ENCODE measurements at places on chromosomes 12 and 14.

DNA sequence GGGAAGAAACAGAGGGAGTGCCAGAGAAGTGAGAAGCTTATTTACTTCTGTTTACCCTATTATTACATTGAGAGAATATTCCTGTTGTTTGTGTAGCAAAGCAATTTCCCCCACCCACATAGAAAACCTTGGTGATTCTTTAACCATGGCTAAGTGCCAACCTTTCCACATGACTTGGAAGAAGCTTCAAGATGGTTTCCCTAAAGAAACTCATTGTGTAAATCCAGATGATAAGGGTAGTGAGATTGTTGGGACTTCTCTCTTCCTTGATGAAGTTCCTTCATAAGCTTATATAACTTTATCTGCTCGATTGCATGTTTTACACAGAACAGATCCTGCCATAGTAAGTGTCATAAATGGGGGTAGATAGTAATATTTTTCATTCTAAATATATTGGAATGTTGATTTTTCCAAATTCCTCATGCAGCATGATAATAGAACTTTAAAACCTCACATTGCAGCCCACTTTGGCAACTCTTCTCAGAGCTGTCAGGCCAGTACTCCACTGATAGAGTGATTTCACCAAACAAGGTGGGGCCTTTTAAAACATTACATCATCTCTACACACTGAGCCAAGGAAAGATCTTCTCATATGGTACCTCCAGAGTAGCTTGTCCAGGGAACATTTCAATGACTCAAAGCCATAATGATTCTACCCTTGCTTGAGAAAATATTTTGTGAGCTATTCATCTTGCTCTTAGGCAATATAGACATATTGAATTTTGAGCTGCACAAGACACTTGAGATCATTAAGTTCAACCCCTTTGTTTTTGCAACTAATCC is 47.8 kb upstream of the KIF21A start:
- no peak for DNase-seq

DNA sequence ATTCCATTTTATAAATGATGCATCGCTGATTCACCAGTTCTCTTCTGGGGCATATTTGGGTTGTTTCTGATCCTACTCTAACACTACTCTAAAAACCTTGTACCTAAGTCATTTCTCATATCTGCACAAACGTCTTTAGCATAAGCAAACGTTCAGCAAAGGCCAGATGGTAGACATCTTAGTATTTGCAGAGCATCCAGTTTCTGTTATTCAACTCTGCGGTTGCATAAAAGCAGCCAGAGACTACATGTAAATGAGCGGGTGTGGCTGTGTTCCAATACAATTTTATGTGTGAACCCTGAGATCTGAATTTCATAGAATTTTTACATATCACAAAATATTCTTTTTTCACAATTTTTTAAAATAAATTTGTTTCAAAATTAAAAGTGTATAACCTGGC is 22.8 kb upstream of the MMP17 start:
- DNase-seq: no peak

GRCh38 chr14:104361921-104362681 is 217.5 kb upstream of the C14orf180 start:
- peak; percentile 13 for DNase-seq

GRCh38 chr12:89949457-89950195 is 241.0 kb upstream of the ATP2B1 start:
- no peak for DNase-seq

- no peak for DNase-seq
Measured at GRCh38 chr12:115648463-115648862, 629.0 kb downstream of the MED13L start.

GRCh38 chr14:24845851-24846250 is 204.1 kb downstream of the STXBP6 start:
- DNase-seq: no peak

DNA sequence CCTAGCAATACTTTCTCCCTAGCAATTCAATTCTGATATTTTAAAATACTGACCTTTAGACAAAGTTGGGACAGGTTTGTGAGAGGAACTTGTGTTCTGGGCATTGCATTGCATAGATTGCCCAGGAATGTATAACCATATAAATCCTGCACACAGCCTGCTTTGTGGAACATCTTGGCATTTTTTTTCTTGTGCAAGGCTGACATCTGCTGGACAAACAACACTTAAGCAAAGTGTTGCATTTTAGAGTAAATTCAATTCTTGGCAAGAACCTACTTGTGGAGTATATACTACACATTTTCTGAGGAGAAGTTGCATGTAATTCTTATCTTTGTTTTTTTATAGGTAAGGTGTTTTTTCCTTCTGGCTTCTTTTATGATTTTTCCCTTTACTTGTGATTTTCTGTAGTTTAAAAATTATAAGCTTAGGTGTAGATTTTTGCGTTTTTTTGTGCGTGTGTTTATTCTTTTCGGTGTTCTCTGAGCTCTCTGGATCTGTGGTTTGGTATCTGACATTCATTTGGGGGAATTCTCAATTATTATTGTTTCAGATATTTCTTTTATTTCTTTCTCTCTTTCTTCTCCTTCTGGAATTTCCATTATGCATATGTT is 26.4 kb downstream of the TESPA1 start:
- peak; percentile 65 for DNase-seq

DNA sequence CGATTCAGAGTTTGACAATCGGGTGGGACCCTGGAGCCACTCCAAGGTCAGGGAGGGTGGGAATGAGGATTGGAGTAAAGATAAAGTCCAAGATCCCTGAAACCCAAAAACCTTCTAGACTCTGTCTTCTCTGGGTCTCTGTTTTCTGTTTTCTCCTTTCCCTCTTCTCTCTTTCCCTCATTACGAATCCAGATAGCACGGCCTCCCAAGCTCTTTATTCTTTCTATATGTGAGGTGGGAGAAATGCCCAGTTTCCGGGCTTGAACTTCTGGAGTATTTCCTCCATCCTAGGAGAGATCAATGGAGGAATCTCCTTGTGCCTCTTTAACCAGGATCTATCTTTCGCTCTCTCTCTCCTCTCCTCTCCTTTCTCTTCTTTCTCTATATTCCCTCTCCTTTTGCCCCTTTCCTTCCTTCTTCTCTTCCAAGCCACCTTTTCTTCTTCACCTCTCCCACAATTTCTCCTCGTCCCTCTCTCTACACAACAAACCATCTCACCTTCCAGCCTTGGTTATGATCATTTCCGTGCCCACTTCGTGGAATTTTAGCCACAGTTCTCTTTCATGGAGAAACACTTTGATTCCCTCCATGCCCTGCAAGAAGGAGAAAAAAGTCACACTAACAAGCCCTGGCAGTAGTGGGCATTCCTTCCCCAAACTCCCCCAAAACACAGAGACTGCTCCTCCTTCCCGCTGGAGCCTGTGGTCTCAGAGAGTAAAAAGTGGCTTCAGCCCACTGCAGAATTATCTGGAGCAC is 4.4 kb downstream of the TBX5 start:
- DNase-seq: no peak

DNA sequence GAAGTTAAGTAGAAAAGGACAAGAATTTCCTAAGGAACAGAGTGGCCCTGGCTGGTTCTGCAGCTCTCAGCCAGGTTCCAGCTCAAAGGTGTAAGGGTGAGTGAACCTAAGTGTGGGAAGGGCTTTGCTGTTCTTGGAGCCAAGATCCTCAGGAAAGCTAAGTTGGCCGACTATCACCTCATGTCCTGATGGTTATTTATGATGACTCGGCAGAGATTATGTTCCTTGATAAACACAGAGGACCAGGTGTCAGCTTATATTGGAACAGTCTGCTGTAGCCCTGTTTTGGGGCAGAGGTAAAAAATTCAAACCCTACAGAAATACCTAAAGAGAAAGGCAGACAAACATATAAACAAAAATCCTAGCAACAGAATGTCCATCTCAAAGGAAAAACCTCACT is 128.5 kb downstream of the TBX3 start:
- DNase-seq: no peak

GRCh38 chr14:37320106-37320505 is 122.4 kb downstream of the MIPOL1 start:
- no peak for DNase-seq

GRCh38 chr12:9331218-9331626 is 123.0 kb upstream of the PZP start:
- DNase-seq: peak; percentile 84

DNA sequence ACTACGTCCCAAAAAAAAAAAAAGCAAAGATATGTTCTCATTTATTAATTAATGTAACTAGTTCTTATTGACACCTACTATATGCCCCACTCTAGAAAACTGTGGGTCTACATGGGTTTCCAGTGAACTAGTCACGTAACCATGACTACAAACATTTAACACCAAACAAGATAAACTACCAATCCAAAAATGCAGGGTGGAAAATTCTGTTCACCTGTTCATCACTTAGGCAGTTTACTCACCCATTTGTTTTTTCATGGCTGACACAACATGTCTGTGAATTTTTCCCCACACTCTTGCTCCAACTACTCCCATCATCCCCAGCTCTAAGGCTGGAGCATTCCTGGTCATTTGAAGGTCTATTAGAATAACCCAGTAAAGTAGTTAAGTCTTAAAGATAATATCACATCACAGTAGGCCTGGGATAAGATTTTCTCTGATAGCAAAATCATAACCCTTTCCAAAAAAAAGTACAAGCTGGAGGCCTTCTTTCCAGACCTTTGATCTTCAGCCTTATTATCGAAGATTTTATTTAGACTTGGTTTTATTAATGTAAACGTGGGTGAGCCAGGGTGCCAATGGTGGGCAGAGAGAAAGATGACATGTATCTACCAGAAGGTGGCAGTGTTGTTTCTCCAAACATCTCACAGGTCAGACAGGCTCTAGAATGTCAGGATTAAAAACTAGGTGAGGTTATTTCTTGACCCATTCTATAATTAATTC is 61.6 kb upstream of the DAAM1 start:
- no peak for DNase-seq

GRCh38 chr12:2412305-2412643 is 359.5 kb downstream of the CACNA1C start:
- no peak for DNase-seq

- no peak for DNase-seq
Measured at GRCh38 chr14:75144944-75145343, 18.1 kb upstream of the NEK9 start.

DNA sequence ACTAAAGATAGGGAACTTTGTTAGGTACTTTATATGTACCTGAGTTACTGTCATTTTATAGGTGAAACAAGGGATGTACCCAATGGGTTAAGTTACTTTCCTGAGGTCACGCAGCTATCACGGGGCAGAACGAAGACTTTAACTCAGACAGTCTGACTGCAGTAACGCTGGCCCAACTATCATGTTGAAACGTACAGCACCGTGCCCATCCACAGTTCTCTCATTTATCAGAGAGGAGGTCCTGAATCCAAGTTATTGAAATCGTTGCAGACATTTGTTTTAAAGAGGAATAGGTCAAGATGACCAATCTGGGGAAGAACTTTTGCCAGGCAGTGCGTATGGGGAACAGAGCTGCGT is 587 bp upstream of the C12orf75 start:
- DNase-seq: no peak

- DNase-seq: no peak
Measured at GRCh38 chr12:110906985-110907384, 13.4 kb downstream of the MYL2 start.
